GM06990 (cell line): ENCODE measurements at places on chromosomes 1 and 21.

GRCh38 chr1:84202126-84202525 is 58.1 kb downstream of the PRKACB start:
- no peak for DNase-seq

- no peak for DNase-seq
Observed at GRCh38 chr1:18612073-18612472, 18.6 kb upstream of the PAX7 start.

GRCh38 chr1:198304431-198304830 is 147.6 kb downstream of the NEK7 start:
- DNase-seq: no peak

DNA sequence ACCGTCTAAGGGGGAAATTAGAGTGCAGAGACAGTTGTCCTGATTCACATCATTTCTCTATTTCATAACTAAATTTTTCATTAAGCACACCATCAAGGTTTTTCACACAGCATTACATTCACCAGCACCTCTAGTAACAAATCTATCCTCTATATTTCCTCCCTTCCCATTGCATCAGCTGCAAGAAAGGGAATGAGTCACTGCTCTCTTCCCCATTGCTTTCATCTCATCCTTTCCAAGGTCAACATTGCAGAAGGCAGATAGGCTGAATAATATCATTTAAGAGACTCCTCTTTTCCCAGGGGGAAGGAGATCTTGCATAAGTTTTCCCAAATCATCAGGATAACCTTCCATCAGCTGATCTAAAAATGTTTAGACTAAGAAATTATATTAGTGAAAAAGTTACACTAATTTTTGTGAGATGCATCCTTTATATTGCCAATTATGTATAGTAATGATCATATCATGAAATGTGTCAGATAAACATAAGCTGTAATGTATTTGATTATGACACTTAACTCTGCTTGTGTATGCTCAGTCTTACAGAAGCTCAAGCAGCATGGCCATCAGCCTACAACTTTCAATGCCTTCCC is 4.3 kb downstream of the INTS7 start:
- no peak for DNase-seq

- no peak for DNase-seq
Observed at GRCh38 chr1:53651356-53651755, 87.6 kb downstream of the GLIS1 start.

GRCh38 chr21:42632771-42633690 is 20.4 kb upstream of the PDE9A start:
- DNase-seq: no peak

DNA sequence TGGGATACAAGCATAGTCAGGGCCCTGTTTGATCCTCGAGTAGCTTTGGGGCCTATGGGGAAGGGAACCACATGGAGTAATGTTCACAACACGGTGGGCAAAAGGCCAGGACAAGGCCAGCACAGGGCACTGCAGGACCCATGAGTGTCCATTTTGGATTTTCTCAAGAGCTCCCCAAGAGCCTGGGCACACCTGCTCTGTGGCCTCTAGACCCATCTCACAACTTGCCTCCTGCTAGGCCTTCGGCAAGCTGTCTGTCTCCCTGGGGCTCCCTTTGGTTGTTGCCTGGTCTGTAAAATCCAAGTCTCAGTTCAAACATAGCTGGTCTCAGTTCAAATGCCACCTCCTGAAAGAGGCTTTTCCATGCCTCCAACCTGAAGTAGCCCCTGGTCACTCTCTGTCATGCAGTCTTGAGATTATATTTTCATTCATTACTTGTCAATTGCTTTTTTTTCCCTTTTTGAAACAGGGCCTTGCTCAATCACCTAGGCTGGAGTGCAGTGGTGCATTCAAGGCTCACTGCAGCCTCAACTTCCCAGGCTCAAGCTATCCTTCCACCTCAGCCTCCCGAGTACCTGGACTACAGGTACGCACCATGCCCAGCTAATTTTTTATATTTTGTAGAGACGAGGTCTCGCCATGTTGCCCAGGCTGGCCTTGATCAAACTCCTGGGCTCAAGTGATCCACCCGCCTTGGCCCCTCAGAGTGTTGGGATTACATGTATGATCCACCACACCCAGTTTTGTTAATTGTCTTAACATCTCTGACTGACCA is 107.4 kb downstream of the MATN1 start:
- no peak for DNase-seq

GRCh38 chr1:164765992-164766720 is 207.2 kb downstream of the PBX1 start:
- DNase-seq: no peak

DNA sequence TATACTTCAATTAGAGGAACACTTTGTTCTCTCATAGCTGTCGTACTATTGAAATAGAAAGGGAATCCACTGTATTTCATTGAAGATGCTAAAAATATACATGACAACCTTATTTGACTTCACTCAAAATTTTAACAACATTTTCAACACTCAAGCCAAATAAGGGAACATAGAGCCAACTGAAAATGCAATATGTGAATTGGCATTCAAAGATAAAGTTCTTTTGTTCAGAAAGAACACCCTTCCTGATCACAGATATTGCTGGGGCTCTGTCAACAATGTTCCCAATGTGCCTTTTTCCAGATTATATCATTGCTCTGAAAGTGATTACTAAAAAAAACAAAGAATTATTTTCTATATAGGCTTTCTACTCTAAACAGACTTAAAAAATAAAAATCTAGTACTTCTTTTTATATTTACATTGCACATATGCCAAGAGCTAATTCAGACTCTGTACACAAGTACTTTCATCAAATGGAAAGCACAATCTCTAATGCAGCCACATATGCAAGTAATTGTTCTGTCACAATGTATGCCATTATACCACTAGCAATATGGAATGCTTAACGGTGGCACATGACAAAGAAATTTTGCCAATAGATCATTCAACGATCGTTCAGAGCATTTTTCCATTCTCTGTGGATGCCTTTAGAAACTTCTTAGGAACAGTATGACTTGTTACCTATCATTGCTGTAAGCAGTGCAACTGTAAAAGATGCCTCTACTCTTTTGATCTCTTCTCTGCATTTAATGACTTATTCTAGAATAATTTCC is 171.0 kb downstream of the EIF4G3 start:
- no peak for DNase-seq

GRCh38 chr1:28913786-28914227 is 562 bp upstream of the EPB41 start:
- DNase-seq: no peak
